CD4-positive, alpha-beta T cell treated with Interleukin-12 subunit alpha and Interleukin-12 subunit beta, for 1 hour (primary cell): ENCODE measurements at places on chromosomes 5 and 9.

- DNase-seq: no peak
Observed at GRCh38 chr5:38448568-38449350, 107.7 kb downstream of the LIFR start.

DNA sequence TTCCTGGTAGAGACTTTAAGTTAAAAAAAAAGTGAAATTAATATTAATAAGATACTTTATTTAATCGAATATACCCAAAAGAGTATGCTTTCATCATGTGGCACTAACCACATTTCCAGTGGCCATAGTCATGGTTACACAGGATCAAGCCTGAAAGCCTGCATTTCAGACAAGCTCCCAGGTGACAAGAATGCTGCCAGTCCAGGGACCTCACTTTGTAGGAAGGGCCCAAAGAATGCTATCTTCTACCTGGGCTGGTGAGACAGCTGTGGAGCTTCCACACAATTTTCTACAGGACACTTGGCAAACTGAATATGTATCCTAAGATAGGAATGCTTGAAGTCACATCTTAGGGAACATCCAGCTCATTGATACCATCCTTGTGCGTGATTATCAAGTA lies 203.8 kb downstream of the AUH start:
- no peak for DNase-seq

DNA sequence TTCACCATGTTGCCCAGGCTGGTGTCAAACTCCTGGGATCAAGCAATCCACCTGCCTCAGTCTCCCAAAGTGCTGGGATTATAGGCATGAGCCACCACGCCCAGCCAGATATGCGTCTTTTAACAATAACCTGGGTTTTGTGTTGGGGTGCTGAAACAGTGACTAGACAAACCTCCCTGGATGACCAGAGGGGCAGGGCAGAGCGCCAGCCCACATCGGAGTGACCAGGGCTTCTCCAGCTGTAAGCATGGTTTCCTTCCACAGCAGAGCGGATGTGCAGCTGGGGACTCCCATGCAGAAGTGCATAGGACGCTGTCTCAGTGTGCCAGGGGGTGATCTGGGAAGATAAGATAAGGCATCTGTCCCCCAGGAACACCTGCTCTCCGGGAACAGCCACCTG lies 244.9 kb downstream of the IRX2 start:
- no peak for DNase-seq

DNA sequence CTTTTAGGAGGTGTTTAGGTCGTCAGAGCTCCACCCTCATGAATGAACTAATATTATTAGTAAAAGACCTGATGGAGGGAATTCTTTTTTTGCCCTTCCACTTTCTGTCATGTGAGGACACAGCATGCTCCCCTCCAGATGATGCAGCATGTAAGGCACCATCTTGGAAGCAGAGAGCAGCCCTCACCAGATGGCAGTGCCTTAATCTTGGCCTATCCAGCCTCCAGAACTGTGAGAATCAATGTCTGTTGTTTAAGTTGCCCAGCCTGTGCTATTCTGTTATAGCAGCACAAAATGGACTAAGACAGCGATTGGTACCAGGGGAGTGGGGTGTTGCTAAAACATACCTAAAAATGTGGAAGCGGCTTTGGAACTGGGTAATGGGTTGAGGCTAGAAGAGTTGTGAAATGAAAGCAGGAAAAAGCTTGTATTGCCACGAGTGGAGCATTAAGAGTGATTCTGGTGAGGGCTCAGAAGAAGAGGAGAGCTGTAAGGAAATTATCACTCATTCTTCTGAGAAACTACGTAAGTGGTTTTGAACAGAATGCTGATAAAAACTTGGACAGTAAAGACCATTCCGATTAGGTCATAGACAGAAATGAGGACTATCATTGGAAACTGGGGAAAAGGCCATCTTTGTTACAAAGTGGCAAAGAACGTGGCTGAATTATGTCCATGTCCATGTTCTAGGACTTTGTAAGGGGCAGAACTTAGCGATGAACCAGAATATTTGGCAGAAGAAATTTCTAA lies 28.6 kb downstream of the PTPDC1 start:
- no peak for DNase-seq

- DNase-seq: no peak
Observed at GRCh38 chr5:100856462-100856861, 46.6 kb downstream of the ST8SIA4 start.

GRCh38 chr9:113361304-113362018 lies 12.1 kb downstream of the BSPRY start:
- no peak for DNase-seq

DNA sequence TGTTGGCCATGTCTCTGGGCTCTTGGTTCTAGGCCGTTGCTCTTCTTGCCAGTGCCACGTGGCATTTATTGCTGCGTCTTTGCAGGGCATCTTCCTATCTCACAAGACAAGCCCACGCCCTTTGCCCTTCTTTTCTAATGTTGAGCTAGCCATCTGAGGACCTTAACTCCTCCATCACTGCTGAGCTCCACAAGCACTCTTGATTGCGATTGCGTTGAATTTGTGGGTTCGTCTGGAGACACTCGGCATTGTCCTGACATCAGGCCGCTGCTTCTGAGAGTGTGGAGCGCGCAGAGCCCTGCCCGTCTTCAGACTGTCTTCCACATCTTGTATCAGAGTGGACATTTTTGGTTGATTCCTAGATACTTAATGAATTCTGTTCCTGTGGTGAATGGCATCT lies 14.5 kb upstream of the FCN1 start:
- no peak for DNase-seq

GRCh38 chr9:33103501-33104281 lies 27.2 kb upstream of the SMU1 start:
- DNase-seq: no peak

- DNase-seq: no peak
Observed at GRCh38 chr9:38162332-38163211, 93.5 kb upstream of the SHB start.

- DNase-seq: no peak
Observed at GRCh38 chr9:109781086-109781485, 1.1 kb downstream of the PALM2AKAP2 start.

- DNase-seq: no peak
Observed at GRCh38 chr9:76585487-76586389, 126.8 kb downstream of the GCNT1 start.

GRCh38 chr9:15670246-15670645 lies 117.4 kb downstream of the CCDC171 start:
- no peak for DNase-seq

GRCh38 chr5:78926252-78926651 lies 58.9 kb downstream of the ARSB start:
- no peak for DNase-seq

GRCh38 chr5:119341452-119342349 lies 14.1 kb upstream of the TNFAIP8 start:
- peak; percentile 37 for DNase-seq

GRCh38 chr9:95513711-95514110 lies 3.1 kb downstream of the PTCH1 start:
- DNase-seq: no peak

DNA sequence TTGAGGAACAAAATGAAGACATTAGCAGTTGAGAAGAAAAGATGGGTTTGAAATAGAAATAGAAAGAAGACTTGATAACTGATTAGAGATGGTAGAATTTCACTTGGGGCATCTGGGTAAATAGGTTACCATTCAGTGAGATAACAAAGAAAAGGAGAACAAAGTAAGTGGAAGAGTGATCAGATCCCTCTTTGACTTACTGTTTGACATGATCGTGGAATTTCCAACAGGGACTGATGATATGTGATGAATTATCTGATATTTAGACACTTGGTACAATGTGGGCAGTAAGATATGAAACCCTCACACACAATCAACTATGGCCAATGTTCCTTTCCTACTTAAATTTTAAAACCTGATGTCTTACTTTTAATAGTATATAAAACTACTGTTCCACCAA lies 70.1 kb upstream of the STARD4 start:
- no peak for DNase-seq

DNA sequence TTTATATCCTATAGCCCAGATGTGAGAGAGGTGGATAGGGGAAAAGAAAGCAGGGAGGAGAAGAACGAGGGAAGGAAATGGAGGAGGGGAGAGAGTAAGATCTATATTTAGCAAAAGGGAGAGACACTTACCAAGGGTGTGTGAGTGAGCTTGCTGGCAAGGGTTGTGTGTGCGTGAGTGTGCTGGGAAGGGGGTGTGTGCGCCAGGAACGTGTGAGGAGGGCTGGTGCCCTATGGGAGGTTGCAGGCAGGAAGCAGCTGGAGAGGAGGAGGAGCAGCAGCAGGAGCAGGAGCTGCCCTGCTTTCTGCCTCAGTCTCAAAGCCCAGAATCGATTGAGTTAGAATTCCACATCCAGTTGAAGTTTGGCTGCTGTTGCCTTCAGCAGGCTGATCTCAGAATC lies 148.3 kb upstream of the RUSC2 start:
- DNase-seq: no peak

DNA sequence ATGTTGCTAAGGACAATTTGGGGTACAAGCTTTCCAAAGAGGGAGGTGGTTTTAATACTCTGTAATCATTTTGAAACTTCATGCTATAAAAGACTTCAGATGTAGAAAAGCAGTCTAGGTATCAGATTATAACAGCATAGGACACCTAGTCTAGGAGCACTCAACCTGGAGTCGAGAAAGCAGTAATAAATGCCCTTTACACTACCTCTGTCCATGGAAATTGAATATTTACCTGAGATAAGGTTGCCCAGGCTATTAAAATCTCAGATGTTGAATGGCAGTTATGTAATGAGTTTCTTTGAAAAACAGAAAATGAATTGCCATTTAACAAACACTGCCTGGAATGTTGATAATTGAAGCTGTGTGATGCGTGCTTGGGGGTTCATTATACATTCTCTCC lies 561.8 kb upstream of the DMAC1 start:
- DNase-seq: no peak
